ENCODE measurements at places on chromosomes 2 and 18.
A peak's percentile ranks its signal among the peaks of the same experiment; 100 is the strongest.

DNA sequence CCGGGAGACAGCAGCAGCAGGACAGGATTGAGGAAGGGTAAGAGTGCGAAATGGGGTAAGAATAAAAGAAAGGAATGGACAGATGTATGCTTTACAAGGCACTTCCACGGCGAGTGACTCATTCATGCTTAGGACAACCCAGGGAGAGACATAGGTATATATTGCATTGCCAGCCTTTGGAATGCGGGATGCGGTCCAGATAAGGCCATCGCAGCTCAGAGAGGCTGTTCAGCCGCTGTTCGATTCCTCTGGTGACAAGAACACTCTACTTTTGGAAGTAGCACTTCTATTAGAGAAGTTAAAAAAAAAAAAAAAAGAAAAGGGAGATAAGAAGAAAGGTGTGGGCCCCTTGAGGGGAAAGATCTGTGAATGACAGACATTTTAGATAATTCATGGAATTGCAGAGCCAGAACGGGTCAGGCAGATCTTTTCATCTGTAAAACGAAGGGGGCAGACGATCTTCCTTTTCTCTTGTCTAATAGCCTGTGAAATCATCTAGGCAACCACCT is 819 bp upstream of the NCOA1 start:
- no peak for DNase-seq

DNA sequence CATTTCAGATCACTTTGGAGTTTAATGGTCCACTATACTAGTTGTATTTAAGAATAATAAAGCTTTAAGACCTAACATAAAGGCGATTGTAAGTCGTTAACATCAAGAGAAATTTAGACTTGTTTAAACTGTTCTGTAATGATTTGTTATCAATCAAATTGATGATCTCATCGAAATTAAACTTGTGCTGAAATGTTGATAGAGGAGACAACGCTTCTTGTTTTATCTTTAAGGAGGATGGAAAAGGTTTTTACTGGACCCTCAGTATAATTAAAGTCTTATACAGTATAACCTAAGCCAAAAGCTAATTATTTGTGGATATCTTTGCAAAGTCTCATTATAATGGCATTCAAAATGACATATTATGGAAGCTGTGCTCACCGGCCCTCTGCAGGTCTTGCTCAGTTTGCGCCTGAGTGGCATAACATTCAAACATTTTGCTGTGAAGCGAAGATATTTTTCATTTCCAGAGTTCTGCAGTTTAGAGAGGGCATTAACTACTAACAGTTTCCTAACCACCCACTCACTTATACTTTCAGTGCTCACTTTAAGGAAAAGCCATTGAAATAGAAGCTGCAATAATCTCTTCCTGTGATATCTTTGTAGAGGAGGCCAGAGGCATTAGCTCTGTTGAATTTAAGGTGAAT is 1.4 kb upstream of the SERTAD2 start:
- no peak for DNase-seq

- no peak for DNase-seq
These were observed 582.1 kb downstream of the ZEB2 start for GRCh38 chr2:143937723-143938350.

- no peak for DNase-seq
These were observed 43.9 kb downstream of the ACSL3 start for GRCh38 chr2:222904557-222905258.

GRCh38 chr2:160650196-160651118 is 156.8 kb upstream of the RBMS1 start:
- DNase-seq, result no peak

- DNase-seq, result no peak
These were observed 35.6 kb upstream of the NRP2 start for GRCh38 chr2:205646680-205647079.

- DNase-seq, result no peak
These were observed 9.9 kb downstream of the DYTN start for GRCh38 chr2:206708286-206708685.

GRCh38 chr2:147327613-147328012 is 517.2 kb upstream of the ACVR2A start:
- no peak for DNase-seq

GRCh38 chr2:39845460-39846146 is 66.5 kb upstream of the THUMPD2 start:
- no peak for DNase-seq

DNA sequence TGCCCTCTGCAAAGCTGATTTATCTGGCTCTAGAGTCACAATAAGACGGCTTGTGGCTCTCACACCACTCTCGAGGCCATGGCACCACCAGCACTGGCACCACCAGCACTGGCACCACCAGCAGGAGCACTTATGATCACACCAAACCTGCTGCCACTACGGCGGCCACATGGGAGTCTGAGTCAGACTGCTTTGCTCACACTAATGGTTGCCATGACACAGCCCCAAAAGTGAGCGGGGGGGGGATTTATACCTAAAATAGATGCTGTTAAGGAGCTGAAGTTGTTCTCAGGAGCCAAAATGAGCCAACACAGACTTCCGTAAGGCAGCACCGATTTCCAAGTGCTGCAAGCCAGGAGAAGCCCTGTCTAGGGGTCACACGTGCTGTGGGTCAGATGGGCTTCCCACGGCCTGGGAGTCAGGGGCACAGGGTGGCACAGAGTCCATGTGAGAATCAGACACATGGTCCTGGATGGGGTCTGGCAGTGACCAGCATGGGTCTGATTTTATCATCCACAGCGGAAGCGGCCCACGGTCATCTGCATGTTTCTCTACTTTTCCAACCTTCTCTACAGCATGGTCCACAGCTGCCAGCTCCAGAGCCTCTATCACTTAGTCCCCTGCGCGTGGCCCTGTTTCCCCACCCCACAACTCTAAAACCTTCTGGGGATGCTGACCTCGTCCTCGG is 16.7 kb downstream of the DNMT3A start:
- no peak for DNase-seq

DNA sequence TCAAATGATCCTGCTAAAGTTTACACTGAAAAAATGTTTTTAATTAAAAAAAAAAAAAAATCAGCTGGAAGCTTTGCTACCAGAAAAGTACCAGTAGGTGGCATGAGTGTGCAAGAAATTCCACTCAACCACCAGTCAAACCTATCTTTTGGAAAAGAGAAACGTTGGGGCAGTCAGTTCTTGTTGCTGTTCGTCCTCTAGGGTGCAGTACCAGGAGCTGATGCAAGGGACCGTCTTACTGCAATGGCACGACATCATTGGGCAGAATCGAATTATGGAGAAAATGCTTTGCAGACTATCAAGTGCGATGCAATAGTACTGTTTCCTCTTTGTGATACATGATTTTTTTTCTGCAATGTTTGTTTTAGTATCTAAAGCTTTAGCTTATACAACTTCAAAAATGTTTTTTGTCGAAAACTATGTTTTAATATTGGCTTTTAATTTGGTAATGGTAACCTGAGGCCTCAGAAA is 18.3 kb downstream of the YPEL5 start:
- DNase-seq, result peak; percentile 91

DNA sequence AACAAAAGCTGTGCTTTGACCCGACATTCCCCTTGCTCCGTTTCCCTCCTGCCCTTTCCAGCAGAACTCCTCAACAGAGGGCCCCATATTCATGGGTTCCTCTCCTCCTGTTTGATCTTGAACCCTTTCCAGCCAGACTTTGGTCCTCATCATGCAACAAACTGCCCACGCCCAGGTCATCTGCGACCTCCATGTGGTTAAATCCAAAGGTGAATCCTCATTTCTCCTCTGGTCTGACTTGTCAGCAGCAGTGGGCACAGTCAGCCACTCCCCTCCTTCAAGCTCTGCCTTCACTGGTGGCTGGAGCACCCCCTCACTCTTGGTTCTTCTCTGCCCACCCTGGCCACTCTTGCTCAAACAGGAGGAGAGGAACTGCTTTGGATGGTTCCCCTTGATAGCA is 2.7 kb downstream of the HS1BP3 start:
- no peak for DNase-seq

DNA sequence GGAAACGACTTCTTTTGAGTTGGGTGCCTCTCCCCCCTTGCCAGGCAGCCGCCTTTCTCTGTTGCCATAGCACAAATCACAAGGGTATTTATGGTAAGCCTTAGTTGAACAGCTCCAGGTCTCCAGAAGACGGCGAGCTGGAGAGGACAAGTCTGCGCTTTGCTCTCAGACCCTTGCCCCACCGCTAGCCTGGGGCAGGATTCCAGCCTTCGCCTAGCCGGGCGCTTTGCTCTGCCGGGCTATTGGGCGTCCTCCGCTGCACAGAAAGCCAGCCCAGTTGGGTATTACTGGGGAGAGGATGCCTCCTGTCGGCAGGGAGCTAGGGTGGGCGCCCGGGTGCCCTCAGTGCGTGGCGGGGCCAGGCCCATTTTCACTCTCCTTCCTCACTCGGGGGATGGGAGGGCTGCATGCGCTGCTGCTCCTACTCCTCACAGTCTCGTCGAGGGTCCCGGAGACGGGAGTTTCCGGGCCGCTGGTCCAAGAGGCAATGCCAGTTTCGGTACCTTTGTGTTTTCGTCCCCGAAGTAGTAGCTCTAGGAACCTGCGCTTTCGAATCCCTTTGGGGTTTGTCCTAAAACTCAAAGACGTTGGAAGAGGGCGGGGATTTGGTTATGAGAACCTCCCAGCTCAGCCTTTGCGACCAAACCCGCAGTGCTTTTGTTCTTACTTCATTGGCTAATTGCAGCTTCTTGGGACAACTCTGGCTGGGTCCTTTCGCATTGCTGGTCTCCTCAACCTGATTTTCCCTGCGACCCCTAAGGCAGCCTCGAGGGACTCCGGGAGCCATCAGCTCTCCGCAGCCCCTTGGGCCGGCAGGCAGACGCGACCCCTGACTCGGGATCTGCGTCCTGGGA is 3.6 kb upstream of the DLX2 start:
- peak; percentile 41 for DNase-seq

DNA sequence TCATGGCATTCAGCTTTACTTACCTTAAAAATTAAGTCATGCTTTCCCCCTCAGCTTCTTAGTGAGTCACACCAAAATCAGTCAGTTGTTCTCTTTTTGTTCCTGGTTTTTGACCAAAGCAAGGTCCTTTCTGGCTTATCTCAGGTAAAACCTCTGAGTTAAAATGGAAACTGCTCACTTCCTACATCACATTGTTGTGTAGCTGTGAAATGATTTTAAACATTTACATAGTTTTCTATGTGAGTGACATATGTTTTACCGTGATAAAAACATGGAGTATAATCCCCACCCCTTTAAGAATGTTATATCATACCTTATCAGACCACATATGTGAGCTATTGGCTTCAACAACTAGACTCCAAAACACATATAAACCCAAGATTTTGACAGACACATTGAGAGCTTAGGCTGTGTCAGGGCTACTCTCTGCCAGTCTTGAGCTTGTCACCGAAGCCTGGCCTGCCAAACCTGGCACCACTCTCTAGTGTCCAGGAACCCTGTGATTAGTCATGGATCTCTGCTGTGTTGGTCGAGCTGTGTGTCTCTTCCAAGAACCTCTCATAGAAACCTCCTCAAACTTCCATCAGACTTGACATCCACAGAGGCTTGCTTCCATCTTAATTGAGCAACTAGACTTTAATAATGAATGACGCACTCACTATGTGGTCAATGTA is 294.5 kb upstream of the FBXO11 start:
- peak; percentile 78 for DNase-seq

- DNase-seq, result no peak
These were observed 29.1 kb upstream of the RAB11FIP5 start for GRCh38 chr2:73141896-73142295.

Data from hematopoietic multipotent progenitor cell treated with erythropoietin and hydrocortisone succinate and interleukin-3 and kit ligand, for 17 days (in vitro differentiated cells).